Heart right ventricle (tissue), 16 donors: ENCODE measurements at places on chromosomes 1 and 21. TPM values are rescaled to one million over a fixed set of nuclear protein-coding genes. Genes with fewer than 3 reads are reported as not detected.

Gene ADORA1
- total RNA-seq, result 8.2 TPM

Gene CFHR4
- not detected for total RNA-seq

Gene RIPK4
- 0.07 TPM for total RNA-seq

Gene C1orf53
- total RNA-seq, result 6.9 TPM

Gene PKLR
- not detected for total RNA-seq

Gene CD160
- not detected for total RNA-seq

Gene SPRR5
- total RNA-seq, result not detected

DNA sequence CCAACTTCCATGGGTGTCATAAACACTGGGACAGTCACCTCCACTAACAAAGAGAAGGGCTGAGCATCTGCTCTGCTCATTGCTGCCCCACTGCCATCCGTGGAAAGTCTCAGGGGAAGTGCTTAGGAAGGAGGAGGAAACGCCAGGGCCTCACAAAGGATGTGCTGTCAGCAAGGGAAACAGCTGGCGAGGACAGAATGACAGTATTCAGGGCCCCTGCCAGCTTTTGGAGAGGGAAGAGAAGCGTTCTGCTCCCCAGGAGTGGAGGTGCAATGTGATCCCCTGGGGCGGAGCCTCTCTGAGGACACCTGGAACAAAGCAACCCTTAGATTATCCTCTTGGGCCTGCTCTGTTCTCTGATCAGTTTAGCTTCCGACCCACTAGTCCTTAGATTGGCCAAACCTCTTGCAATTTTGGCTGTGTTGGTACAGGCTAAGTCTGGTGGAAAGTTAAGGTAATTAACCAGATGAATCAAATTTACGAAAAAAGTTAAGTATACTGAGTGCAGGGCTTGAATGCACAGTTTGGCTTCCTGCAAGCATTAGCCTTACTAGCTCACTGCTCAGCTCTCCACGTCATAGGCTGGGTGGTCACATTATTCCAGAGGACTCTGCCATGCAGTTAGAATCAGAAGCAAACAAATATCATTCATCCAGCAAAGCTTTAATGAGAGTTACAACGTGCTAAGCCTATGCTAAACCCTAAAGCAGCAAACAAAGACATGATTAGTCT is 170.2 kb upstream of the NFIA start:
- DNase-seq, result peak; percentile 56

DNA sequence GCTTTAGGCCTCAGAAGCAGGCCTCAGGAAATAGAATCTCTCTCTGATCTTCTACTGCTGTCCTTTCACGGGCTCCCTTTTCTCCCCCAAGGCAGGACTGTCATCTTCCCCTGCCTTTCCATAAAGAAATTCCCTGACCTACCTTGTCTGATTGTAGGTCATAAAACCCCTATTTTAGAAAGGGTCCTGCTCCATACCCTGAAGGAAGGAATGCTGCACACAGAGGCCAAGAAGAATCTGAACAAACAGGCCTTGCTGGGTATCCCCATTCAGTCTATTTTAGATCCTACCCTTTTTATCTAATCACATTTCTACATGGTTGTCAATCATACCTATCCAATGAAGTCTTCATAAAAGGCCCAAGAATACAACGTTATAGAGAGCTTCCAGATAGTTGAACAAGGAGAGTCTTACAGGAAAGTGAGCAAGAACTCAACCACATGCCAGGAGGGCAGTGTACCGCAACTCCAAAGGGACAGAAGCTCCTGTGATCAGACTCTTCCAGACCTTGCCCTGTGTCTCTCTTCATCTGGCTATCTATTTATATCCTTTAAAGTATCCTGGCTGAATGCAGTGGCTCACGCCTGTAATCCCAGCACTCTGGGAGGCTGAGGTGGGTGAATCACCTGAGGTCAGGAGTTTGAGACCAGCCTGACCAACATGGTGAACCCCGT is 93.1 kb downstream of the SLC16A1 start:
- no peak for DNase-seq

DNA sequence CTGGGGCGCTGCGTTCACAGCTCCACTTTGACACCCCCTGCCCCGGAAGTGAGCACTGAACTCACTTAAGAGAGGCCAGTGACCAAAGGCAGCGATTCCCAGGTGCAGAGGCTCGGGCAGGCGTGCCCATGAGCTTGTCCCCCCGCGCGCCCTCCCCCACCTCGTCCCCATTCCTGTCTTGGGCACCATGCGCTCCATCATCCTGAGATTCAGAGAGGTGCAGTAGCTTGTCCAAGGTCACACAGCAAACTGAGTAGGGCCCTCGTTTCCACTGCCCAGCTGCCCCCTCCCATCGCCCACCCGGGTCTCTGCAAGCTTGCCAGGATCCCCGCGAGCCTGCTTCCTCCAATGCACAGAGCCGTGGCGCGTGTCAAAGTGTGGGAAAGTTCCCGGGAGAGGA is 68.0 kb downstream of the SYT2 start:
- DNase-seq, result no peak

- no peak for DNase-seq
Observed at GRCh38 chr1:30698401-30698981, 24.9 kb downstream of the MATN1 start.

GRCh38 chr1:89942825-89943658 is 51.9 kb upstream of the ZNF326 start:
- DNase-seq, result no peak

DNA sequence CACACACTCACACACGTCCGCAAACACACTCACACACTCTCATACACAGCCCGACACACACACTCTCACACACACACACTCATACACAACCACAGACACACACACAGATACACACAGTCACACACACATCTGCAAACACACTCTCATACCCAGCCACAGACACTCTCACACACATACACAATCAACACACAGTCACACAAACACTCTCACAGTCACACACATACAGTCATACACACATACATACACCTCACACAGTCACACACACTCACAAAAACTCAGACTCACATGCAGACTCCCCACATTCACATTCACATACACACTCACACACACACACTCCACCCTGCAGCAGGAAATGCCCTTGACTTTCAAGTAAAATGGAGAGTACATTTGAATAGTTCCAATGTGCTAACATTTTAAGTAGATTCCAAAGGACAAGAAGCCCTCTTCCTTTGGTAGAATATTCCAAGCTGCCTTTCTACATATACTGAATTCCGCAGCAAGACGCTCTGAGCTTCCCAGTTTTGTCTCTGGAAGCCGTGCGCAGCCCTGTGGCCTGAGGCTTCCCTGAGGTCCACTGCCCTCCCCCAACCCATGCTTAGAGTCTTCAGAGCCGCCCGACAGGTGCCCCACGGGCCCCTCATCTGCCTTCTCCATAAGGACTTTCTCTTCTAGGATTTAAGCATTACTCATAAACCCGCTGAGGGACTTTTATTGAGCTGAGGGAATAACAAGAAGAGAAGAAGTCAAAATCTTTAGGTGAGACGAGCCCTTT is 9.7 kb downstream of the BATF3 start:
- DNase-seq, result no peak

GRCh38 chr21:43958364-43959158 is 53.5 kb upstream of the TRAPPC10 start:
- DNase-seq, result no peak

DNA sequence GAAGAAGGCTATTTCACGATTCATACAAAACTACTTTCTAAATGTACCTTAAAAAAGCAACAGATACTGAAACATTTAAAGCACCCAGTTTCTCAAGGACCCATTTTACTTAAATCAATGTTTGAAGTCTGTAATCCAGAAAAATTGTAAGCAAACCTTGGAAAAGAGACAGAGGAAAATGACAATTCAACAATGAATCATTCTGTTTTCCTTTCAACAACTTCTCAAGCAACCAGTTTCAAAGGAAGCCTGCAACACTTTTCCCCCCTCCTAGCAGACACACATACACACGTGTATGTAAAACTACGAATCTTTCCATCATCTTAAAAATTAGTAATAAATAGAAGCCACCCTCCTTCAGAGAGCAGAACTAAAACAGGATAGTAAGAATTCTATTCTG is 1.2 kb downstream of the RERE start:
- no peak for DNase-seq

DNA sequence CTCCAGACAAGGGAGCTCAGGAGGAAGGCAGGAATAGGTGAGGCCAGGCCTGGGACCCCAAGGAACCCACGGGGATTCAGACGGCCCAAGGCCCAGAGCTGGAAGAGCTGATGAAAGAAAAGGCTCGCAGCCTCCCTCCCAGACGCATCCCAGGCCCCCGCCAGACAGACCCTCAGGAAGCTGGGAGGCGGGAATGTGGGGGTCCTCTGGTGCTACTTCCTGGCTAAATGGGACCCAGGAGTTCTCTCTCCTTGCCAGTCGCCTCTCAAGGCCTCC is 430 bp downstream of the FBXO2 start:
- no peak for DNase-seq

DNA sequence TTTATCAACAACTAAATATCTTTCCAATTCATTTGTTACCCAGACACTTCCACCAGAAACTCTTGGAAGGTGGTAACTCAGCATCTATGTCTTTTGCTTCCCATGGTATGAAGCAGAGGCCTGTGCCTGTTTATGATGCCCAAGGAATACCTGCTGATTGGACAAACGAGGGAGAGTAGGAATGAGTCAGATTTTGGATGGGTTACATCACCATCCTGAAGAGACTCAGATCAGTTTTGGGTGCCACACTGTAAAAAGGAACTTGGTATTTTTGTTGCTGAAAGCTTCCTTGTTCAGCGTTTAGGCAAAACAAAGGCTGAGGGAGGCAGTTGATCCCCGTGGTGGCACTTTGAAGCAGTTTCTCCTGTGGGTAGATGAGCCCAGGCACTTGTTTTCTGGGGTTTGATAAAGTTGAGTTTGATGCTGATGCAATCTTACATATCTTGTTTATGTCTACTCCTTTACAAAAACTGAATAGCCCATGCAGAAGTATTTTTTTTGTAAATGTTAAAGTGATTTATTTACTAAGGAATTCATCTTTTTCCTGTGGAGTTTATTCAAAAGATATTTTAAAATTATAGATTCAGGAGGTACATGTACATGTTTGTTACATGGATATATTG is 26.7 kb upstream of the CYP4X1 start:
- DNase-seq, result no peak

DNA sequence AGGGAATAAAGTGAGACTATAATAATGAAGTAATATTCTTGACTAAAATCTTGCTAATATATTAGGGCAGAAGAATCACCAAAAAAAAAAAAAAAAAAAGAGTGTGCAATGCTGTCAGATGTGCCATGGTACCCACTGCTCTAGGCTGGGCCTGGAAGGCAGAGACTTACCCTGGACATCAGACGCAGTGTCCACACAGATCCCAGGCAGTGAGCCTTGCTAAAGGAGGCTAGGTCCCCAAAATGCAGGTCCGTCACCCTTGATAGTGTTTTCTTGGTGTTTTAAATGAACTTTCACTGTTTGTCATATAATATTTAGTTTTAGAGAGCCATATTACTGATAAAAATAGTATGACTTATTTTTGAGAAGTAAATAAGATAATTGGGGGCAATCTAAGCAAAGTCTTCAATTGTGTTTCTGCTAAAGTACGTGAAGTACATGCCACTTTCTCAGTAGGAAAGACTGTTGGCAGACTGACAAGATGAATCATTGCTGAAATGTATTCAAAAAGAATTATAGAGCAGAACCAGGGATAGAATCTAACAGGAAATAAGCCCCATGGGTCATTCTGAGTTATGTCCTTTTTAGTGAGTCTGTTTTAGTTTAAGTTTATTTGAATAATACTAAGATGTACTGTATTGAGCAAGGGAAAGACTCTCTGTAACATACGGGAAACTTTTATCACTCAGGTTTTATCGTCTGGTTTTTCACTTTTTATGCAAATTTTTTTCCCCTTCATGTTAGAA is 74.6 kb upstream of the PDC start:
- DNase-seq, result no peak

DNA sequence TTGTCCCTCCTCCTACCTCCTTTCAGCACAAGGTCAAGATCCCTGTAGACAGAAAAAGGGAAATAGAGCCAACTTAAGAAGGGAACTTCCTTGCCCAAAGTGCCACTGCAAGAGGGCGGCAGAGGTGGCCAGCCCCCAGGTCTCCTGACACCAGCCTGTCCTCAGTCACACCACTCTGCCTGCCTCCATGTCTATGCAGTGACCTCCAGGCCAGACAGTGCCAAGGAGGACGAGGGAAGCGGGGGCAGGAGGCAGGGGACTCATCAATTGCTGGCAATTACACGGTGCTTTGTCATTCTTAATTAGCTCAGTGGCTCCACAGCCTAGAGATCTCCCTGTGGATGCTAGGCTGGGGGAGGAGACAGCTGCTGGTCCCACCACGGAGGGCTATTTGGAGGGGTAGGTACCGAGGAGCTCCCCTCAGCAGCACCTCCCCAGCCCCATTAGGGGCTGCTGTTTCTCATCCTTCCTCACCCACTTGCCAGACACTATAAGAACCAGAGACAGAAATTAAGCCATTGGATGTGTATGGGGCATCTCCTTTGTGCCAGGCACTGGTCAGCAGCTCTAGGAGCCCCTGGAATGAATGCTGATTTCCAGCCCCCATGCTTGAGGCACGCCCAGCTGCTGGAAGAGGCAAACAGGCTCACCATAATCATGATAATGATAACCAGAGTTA is 6.1 kb upstream of the LDLRAP1 start:
- no peak for DNase-seq

GRCh38 chr1:61978796-61979195 is 215.9 kb upstream of the L1TD1 start:
- DNase-seq, result no peak

GRCh38 chr1:63148825-63149645 is 173.3 kb upstream of the FOXD3 start:
- DNase-seq, result no peak

DNA sequence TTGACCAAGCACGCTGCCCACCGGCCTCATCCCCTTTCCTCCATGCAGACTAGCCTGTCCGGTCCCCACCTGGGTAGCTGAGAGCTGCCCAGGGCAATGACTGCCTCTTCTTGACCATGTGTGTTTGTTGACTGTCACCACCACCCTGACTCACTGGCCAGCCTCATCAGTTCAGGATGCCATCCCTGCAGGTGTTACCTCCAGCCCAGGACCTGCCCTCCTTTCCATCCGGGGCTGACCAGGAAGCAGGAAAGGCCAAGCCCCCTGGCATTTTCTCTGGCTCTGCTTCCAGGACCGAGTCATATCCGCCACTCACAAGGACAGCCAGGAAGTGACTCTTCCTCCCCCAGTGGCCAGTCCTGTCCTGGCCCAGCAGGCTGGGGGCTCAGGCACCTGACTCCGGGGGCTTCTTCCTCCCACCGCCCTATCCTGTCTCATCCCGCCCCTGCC is 17.1 kb downstream of the EPHA2 start:
- no peak for DNase-seq

DNA sequence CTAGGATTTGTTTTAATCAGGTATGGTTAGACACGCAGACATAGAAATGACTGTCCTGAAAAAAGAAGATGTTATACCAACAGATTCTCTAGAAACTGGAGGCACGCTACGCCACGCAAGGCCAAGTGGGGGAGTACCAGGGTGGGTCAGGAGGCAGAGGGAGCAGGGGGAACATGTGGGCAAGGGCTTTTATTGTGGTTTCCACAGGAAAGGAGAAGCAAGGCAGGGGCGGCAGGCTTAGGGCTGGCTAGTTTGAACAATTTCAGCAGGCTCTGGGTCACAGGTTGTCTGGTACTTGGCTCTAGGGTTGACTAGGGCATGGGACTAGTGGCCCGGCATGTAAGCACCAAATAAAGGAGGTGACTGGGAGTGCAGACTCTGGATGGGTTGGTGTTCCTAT is 7.2 kb downstream of the MTARC2 start:
- no peak for DNase-seq
